Ovary (tissue), 10 donors: ENCODE measurements at places on chromosomes 2 and 18. TPM values are rescaled to one million over a fixed set of nuclear protein-coding genes. Genes with fewer than 3 reads are reported as not detected.

PSMA8 gene
- total RNA-seq, result 0.12 TPM

ERCC3 gene
- 38.2 TPM for total RNA-seq

PREB gene
- total RNA-seq, result 42.7 TPM

PLGLB1 gene
- total RNA-seq, result 2.7 TPM

GRCh38 chr2:233100192-233100998 is 40.3 kb downstream of the INPP5D start:
- no peak for DNase-seq
- no peaks in the 10 kb centered on the region for H3K27me3 ChIP-seq
- no peak overlapping the region for H3K27ac ChIP-seq
- H3K4me1 ChIP-seq, result no peaks in the 10 kb centered on the region
- no peaks in the 10 kb centered on the region for H3K36me3 ChIP-seq
- no peak overlapping the region for H3K4me3 ChIP-seq

GRCh38 chr18:11412811-11413210 is 196.6 kb upstream of the SLC35G4 start:
- H3K4me3 ChIP-seq, result no peak overlapping the region
- H3K4me1 ChIP-seq, result no peaks in the 10 kb centered on the region
- no peak overlapping the region for H3K27ac ChIP-seq
- H3K27me3 ChIP-seq, result no peaks in the 10 kb centered on the region
- DNase-seq, result no peak

GRCh38 chr2:226788064-226788463 is 11.6 kb downstream of the IRS1 start:
- no peak overlapping the region for H3K27ac ChIP-seq
- no peak overlapping the region for H3K4me3 ChIP-seq
- DNase-seq, result no peak
- H3K27me3 ChIP-seq, result no peaks in the 10 kb centered on the region
- peaks cover 10% of the 10 kb centered on the region for H3K4me1 ChIP-seq
- no peaks in the 10 kb centered on the region for H3K36me3 ChIP-seq

GRCh38 chr2:206863196-206863595 is 76.1 kb upstream of the CPO start:
- no peak overlapping the region for H3K4me3 ChIP-seq
- no peaks in the 10 kb centered on the region for H3K36me3 ChIP-seq
- H3K4me1 ChIP-seq, result no peaks in the 10 kb centered on the region

- H3K27ac ChIP-seq, result no peak overlapping the region
- DNase-seq, result no peak
- H3K4me1 ChIP-seq, result no peaks in the 10 kb centered on the region
- no peaks in the 10 kb centered on the region for H3K36me3 ChIP-seq
Observed at GRCh38 chr18:69411199-69411598, 10.5 kb downstream of the DOK6 start.

DNA sequence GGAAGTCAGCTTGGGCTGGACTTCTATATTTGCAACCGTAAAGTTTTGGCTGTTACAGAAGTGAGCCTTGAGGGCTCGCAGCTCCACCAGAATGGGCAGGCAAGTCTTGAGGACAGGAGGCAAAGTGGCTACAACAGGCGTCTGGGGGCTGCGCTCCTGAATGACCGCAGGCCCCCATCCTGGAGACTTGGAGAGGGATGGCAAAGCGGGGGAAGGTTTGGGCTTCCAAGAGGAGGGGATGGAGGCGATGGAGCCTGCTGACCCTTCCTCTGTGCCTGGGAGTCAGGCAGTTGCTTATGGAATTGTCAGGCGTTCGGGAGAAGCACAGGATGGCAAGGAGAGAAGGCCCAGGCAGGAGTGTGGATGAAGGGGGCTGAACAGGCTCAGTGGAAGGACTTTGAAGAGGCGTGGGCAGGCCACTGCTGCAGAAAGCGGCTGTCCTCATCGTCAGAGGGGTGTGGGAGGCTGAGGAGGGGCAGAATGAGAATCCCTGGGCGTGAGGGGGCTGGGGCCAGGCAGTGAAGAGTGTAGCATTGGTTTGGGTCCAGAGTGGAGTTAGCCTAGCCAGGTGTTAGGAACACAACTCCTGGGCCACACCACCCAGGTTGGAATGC is 72.3 kb downstream of the INHBB start:
- no peaks in the 10 kb centered on the region for H3K27me3 ChIP-seq
- no peak overlapping the region for H3K27ac ChIP-seq
- DNase-seq, result no peak
- no peak overlapping the region for H3K4me3 ChIP-seq
- no peaks in the 10 kb centered on the region for H3K36me3 ChIP-seq

GRCh38 chr2:191526536-191526935 is 151.4 kb upstream of the NABP1 start:
- no peak overlapping the region for H3K27ac ChIP-seq
- DNase-seq, result no peak
- H3K4me1 ChIP-seq, result no peaks in the 10 kb centered on the region

DNA sequence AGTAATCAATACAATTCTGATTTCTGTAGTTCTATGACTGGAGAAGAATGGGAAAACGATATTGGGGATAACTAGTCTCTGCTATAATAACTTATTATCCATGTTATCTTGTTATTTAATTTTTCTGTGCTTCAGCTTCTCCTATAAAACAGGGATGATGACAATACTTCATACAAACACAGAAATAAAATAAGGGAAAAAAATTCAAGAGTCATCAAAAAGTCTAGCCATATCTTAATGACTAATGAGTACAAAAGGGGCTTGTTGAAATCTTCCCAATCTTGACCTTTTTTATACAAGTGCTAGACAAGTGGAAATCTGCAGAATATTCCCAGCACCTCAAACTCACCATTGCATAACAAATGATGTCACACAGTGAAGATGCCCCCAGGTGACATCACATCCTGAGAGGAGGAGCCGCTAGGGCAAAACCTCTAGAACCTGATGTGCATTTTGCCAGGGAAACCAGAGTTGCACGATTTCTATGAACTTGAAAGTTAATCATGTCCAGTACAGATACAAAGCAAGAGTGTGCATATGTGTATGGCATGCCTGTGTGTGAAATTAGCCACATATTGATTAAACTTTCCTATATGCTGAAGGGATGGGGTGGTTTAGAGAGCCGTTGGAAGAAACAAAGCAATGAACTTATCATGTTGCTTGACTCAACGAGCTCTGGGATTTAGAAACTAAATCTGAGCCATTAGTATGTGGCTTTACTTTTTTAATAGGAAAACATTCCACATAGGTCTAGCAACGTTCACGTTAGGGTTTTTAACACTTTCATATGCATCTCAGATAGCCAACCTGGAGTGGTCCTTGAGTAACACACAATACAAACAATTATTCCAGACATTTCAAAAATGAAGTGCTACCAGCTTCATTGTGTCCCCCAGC is 278.9 kb downstream of the SLC4A3 start:
- H3K4me1 ChIP-seq, result no peaks in the 10 kb centered on the region
- H3K27me3 ChIP-seq, result no peaks in the 10 kb centered on the region
- no peak for DNase-seq

GRCh38 chr2:219997341-219997851 is 370.0 kb downstream of the SLC4A3 start:
- H3K27ac ChIP-seq, result no peak overlapping the region
- DNase-seq, result peak; percentile 85
- no peak overlapping the region for H3K4me3 ChIP-seq
- H3K36me3 ChIP-seq, result no peaks in the 10 kb centered on the region
- H3K27me3 ChIP-seq, result no peaks in the 10 kb centered on the region
- peaks cover 13% of the 10 kb centered on the region for H3K4me1 ChIP-seq

DNA sequence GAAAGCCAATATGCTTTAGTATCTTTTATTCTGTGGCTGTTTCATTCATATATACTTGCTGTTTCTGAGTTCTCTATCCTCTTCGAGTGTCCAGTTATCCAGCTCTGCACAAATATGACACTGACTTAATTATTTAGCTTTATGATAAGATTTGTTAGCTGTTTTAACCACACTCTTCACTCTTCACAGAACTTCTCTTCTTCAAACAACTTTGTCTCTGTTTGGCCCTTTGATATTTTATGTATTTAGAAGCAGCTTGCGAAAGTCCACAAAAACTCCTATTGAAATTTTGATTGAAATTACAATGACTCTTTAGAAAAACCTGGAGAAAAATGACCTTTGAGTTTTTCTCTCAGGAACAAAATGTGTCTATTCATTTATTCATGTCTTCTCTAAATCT is 407.0 kb downstream of the CPS1 start:
- no peaks in the 10 kb centered on the region for H3K4me1 ChIP-seq
- no peak overlapping the region for H3K4me3 ChIP-seq
- H3K27me3 ChIP-seq, result no peaks in the 10 kb centered on the region
- H3K36me3 ChIP-seq, result no peaks in the 10 kb centered on the region
- H3K27ac ChIP-seq, result no peak overlapping the region
- no peak for DNase-seq

DNA sequence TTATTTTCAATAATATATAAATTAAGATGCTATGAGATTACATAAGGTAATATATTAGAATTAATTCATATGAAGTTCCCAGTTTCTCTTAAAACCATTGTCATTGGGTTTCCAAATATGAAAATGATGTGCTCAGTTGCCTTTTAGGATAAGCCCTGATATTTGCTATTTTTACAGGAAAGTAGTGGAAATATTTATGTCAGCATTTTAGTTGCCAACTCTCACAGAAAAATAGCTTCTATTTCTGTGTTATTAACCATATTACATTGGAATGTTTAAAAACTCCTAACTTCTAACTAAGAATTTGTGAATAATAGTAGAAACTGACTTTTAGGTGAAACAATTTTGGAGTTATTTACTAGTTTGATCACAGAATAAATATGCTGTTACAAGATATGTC is 74.0 kb downstream of the TMX3 start:
- H3K36me3 ChIP-seq, result no peaks in the 10 kb centered on the region
- DNase-seq, result no peak
- H3K27ac ChIP-seq, result no peak overlapping the region
- H3K27me3 ChIP-seq, result no peaks in the 10 kb centered on the region
- no peak overlapping the region for H3K4me3 ChIP-seq

GRCh38 chr2:201707142-201707541 is 8.7 kb upstream of the MPP4 start:
- no peaks in the 10 kb centered on the region for H3K27me3 ChIP-seq
- no peaks in the 10 kb centered on the region for H3K4me1 ChIP-seq
- H3K27ac ChIP-seq, result no peak overlapping the region
- no peak for DNase-seq

DNA sequence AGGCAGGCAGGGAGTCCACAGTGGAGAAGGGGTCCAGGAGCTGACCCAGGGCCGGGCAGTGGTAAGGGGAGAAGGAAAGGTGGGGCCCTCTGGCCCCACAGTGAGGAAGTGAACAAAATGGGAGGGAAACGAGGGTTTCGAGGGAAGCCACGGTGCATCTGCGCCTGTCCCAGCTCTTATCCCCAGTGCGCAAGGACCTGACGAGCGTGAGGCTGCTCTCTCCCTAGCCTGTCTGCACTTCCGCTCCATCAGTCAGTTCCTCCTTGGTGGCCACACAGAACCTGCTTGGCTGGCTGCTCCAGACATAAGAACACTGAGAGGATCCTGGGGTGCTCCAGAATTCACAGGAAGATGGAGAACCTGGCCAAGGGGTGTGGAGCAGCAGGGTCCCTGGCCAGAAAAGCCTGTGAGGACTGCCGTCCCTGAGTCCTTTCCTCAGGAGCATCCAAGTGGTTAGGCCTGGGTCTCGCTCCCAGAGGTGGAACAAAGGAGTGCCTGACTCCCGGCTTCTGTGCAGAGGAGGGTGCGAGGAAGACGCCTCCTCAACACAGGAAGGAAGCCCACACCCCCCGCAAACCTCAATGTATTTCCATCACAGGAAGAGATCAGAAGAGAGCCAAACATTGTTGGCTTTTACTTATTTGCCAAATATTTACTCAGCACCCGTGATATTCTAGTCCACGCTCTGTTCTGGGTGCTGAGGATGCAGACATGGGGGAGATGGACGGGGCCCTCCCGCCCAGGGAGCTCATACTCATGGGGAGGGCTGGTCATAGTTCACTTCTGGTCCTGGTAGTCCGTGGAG is 43.7 kb upstream of the SEMA4C start:
- no peak overlapping the region for H3K4me3 ChIP-seq
- no peaks in the 10 kb centered on the region for H3K27me3 ChIP-seq
- no peaks in the 10 kb centered on the region for H3K36me3 ChIP-seq
